ENCODE measurements at places on chromosomes 7 and 10.

GRCh38 chr10:58697691-58698090 lies 185.0 kb downstream of the BICC1 start:
- no peak for DNase-seq

- no peak for DNase-seq
These were observed 16.0 kb downstream of the TMEM273 start for GRCh38 chr10:49172061-49172776.

DNA sequence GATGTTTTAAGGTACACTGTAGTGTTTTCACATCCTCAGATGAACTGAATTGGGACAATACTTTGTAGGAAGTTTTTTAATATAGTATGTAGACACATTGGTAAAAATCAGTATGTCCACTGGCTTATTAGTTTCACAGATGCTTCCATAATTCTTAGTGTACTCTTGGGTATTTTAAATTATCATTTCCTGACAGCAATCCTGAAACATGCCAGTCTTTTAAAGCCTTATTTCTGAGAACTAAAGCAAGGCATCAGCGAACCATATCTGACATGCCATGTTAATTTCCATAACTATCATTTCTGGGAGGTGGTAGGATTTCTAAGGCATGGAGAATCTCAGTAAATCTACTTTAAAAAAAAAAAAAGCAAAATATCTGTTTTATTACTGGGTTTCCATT lies 266.4 kb downstream of the ADK start:
- DNase-seq, result no peak

GRCh38 chr10:131035779-131036178 lies 275.7 kb downstream of the TCERG1L start:
- no peak for DNase-seq

- no peak for DNase-seq
These were observed 198.2 kb downstream of the MLLT10 start for GRCh38 chr10:21732067-21732772.

DNA sequence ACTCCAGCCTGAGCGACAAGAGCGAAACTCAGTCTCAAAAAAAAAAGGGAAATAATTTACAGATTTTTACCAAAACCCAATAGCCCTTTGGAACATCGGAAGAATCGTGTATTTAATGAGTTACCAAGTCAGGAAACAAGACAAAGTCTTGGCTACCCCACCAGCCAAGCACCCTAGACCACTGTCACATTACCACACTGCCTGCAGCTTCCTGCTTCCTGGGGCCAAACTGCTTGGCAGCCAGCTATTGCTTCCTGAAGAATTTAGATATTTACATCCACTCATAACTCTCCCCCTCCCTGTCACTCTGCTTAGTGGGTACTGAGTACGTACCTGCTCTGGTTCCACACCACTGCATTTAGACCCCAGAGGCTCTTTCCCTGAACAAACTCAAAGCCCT lies 14.1 kb upstream of the TNPO3 start:
- DNase-seq, result no peak

DNA sequence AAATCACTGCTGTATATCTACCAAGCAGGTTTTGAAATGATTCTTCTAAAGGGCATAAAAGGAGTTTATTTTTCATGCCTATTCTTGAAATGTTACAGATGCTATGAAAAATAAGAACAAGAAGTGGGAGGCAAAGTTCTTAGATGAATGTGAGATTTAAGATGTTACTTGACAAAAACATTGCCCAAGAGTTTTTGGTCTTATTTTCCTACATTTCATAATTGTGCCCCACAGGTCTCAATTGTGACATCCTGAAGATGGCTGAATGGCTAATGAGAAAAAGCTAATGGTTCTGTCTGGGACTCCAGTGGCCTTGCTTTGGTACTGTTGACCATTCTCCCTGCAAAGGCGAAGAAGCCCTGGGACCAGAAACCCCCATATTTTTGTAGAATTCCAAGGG lies 43.0 kb upstream of the IFRD1 start:
- no peak for DNase-seq

- DNase-seq, result no peak
These were observed 294.2 kb downstream of the IPMK start for GRCh38 chr10:57973451-57973850.

DNA sequence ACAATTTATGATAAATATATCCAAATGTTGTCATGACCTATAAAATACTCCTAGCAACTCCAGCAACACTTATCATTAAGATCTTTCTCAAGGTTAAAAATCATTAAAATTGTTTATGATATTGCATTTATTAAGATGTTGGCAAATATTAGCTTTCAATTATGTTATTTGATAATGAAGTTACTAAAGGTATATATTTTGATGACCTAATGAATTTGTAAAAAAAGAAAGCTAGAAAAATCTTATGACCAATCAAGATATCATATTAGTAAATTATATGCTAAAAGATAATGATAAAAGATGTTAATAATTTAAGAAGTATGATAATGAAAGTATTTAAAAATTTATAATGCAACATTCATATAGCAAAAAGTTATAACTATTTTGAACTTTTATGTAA lies 66.3 kb upstream of the RAB18 start:
- DNase-seq, result no peak

- no peak for DNase-seq
These were observed 183.4 kb upstream of the KAT6B start for GRCh38 chr10:74642901-74643595.

DNA sequence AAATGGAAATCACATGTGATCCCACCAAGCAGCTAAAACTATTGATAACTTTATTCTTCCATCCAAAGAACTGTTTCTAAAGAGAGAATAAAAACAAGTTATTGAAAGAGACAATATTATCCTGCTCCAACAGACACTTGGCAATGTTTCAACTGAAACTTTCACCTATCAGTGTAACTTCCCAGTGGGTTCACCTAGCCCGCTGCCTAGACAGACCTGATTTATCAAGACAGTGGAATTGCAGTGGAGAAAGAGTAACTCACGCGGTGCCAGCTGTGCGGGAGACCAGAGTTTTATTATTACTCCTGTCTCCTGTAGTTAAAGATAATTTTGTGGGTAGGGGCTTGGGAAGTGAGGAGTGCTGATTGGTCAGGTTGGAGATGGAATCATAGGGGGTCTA lies 199.8 kb downstream of the AHR start:
- DNase-seq, result no peak

DNA sequence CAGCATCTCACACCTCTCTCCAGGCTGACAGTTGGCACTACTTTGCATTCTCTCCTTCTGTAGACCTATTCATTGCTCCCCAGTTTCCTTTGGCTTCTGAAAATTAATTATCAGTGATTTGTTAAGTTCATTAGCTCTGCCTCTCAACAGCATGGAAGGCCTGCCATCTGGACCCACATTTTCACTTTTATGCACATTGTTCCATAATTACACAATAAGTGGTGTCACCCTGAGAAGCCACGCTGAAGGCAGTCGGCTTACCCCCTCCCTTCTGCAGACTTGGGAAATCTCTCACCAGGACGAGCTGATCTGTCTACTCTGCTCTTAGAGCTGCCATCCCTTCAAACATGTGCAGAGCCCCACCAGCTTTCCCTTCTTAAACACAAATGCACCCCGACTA lies 64.7 kb downstream of the SLIT1 start:
- DNase-seq, result no peak

GRCh38 chr10:51389415-51390321 lies 309.7 kb downstream of the CSTF2T start:
- DNase-seq, result no peak

- no peak for DNase-seq
These were observed 32.9 kb upstream of the CALN1 start for GRCh38 chr7:72445075-72445474.

DNA sequence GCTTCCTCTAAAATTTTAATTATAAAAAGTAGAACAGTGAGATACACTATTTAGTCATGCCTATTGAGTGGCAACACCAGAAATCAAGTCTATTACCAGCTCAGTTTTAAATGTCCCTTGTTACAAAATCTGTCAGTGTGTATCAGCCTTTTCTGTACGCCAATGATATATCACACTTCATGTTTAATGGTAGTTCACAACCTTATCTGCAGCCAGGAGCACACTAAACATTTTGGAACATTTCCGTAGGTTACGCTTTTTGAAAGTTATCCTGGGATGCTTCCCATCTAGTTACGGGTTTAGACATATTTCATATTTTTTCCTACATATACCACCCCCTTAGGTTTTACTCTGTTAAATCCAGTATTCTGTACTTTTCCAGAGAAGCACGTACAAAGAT lies 5.4 kb downstream of the HNRNPA2B1 start:
- no peak for DNase-seq

GRCh38 chr10:50937230-50937907 lies 51.9 kb upstream of the A1CF start:
- DNase-seq, result no peak

DNA sequence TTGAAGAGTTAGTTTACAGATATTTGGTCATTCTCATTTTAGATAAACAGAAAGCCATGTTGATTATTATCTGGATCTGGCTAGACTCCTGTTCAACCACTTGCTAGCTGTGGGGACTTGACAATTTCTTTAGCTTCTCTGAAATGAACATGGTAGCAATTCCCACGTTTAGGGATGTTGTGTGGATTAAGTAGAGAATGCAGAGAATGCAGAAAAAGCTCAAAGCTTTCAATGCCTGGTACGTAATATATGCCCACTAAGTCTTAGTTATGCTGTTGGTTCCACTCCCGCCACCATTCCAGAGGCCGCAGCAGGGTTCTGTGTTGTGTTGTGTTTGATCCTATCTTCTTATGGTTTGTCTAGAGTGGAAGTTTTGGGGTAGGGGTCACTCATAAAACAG lies 39.2 kb upstream of the RPA3 start:
- DNase-seq, result no peak

DNA sequence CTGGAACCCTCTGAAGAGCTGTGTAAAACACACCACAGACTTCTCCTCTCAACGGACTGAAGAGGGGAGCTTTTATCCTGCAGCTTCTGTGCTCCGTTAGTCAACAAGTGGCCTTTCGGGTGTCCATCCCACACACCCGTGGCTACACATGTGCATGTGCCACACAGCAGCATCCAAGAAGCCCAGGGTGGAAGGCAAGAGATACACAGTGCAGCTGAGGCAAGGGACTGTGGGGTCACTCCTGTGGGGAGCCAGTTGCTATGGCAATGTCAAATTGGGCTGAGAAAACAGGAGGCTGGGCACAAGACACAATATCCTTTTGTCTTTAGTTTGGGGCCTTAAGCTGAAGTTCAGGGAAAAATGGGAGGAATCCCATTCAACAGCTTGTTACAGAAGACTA lies 28.7 kb downstream of the NET1 start:
- DNase-seq, result no peak

DNA sequence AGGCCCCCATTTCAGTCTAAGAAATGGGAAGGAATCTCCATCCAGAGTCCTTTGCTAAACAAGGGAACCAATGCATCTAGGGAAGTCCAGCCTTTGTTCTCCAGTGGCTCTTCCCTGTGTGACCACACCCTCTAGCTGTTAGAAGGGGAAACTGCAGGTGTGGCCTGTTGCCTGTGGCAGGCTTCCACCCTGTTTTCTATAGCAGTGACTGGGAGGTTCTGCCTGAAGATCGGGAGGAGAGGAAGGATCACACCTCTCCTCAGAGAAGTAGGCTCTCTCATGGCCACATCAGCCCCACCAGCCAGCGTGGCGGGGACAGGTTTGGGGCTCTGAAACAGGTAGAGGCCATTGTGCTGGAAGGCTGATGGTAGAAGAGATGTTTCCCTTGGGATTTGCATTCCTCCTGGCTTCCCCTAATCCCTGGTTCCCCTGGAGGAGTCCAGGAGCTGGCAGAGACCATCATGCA lies 47.7 kb upstream of the TRIM8 start:
- DNase-seq, result no peak

DNA sequence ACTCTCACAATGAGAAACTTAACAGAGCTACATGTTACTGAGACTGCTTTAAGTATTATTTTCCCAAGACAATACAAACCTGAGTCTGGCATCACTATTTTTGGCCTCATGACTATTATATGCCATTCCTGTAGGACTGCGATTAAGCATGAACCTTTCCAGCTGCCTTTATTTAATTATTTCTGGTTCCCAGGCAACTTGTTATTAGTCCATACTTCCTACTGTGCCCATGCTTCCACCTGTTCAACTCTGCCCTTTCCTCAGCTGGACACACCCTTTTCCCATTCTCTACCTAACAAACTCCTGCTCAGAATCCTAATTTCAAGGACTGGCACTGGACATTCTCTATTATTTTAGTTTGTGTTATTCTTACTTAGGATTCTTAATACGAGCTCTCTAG lies 8.1 kb upstream of the CROT start:
- no peak for DNase-seq

- DNase-seq, result no peak
These were observed 625.5 kb upstream of the GALNT17 start for GRCh38 chr7:70506434-70506833.

DNA sequence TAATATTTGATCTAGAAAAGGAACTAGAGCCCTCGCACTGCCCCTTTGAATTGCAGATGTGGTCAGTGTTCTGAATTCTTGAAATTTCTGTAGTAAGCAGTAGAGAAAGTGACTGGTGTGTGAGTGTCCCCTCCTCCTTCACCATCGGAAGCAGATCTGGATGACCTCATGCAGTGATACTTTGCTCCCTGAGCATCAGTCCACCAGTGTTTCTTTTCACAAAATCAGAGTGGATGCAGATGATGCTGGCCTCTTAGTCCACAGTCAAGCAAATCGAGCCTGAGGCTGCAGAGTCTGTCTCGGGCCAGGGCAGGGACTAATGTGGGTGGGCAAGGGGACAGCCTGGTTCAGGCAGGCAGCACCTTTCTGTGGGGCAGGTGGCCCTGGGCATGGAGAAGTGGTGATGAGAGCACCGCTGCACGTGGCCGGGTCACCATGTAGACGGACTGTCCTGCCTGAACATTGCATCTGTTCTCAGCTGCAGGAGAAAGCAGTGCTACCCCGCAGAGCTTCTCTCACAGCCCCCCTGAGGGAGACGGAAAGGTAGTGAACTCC lies 5.4 kb downstream of the INSIG1 start:
- DNase-seq, result no peak

- DNase-seq, result no peak
These were observed 399.5 kb upstream of the ANKRD30A start for GRCh38 chr10:36725581-36726520.

GRCh38 chr7:84970670-84971069 lies 216.2 kb downstream of the SEMA3D start:
- DNase-seq, result no peak

GRCh38 chr10:93471110-93471651 lies 11.0 kb downstream of the MYOF start:
- no peak for DNase-seq

DNA sequence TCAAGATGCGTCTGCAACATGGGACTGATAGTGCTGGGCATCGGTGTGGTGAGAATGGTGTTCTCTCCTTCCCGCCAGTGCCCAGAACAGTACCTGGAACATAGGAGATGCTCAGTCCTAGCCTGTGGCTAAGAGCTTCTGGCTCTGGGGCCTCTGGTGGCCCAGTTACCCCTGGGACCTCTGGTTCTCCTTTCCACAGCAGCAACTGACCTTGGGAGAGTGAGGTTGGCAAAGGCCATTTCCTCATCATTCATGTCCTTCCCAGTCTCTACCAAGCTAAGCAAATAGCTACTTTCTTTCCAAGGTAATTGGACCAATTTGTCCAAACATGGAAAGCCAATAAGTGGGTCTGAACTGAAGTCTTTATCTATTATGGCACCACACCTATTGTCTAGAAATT lies 11.6 kb upstream of the GOLGA7B start:
- DNase-seq, result no peak
